ENCODE measurements at places on chromosomes 2 and 18. TPM values are rescaled to one million over a fixed set of nuclear protein-coding genes. Genes with fewer than 3 reads are reported as not detected.

Gene UGT1A10
- 6.9 TPM for total RNA-seq

Gene TGIF1
- total RNA-seq, result 22.4 TPM

Gene OXER1
- 0.40 TPM for total RNA-seq

Gene CFAP210
- not detected for total RNA-seq

Gene RAB27B
- total RNA-seq, result 35.3 TPM

Gene ALK
- total RNA-seq, result 0.04 TPM

Gene MDH1B
- total RNA-seq, result 0.76 TPM

Gene RAB31
- total RNA-seq, result 50.0 TPM

Gene CLEC4F
- not detected for total RNA-seq

Gene PLA2R1
- 6.2 TPM for total RNA-seq

Gene MYOM1
- total RNA-seq, result 0.32 TPM

Gene FTCDNL1
- 1.6 TPM for total RNA-seq

Gene GPR39
- total RNA-seq, result 1.4 TPM

Gene ALKAL2
- 0.44 TPM for total RNA-seq

Gene AFF3
- 0.96 TPM for total RNA-seq

Gene GNAL
- 8.8 TPM for total RNA-seq

Gene RNPEPL1
- total RNA-seq, result 44.6 TPM

Gene SNRPD1
- total RNA-seq, result 57.2 TPM

Gene GKN2
- total RNA-seq, result not detected

GRCh38 chr2:50207881-50208280 lies 824.1 kb downstream of the NRXN1 start:
- no peak for ATAC-seq

DNA sequence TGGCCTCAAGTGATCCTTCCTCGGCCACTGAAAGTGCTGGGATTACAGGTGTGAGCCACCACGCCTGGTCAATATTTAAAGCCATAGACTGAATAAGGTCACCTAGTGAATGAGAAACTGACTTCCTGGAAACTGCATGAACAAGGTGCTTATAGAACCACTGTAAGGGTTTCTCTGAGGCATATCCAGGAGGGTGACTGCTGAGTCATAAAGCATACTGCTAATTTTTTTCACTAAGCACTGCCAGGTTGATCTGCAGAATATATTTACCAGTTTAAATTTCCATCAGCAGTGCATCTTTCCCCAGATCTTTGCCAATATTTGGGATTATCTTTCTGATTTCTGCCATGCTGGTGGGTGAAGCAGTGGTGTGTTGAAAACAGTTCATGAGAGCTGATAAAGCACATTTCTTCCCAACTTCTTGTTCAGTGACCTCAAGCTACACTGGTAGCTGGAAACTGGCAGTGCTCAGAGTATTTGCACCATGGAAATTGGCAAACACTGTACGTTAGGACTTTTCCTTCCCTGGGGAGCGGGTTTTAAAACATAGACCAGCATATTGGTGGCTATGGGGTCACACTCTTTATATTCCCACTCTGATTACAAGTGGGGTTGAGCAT lies 4.2 kb upstream of the CLIP4 start:
- peak; percentile 29 for ATAC-seq

DNA sequence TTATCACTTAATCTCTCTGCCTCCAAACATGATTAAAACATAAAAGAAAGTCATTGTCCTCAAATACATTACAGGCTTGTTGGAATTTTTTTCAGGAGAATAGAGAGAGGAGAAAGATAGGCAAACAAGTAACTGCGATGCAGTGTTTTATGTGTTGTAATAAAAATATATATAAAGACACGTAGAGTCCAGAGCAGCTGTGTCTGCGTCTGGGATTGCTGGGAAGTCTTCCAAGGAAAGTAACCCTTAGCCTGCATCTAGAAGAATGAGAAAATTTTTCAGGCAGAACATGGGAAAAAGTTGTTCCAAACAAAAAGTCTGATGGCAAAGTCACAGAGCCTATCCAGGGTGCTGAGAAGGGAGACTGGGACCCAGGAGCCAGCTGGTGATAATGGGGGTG lies 91.8 kb upstream of the ST6GAL2 start:
- ATAC-seq, result no peak

DNA sequence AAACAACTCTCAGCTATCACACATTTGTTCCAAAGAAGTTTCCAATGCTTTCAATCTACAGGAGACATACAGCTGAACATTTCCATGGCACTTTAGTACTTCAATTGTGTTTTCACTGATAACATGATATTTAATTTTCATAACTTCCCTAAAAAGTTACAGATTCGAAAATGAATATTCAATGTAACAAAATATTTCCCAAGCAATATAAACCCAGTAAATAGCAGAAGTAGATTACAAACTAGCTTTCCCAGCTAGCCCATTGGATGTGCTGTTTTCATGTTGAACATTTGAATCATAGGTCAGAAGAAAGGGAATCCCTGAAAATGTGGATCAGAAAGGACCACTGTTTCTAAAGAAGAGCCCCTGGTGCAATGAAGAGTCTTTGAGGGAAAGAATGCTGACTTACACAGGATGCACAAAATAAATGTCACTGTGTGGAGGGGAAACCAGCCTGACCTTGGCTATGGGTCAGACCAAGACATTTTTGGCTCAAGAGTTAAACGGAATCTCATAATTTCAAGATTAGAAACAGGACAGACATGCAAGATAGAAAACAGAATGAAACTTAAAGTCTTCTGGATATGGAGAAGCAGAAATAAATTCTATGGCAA lies 22.5 kb downstream of the CYTIP start:
- no peak for ATAC-seq

DNA sequence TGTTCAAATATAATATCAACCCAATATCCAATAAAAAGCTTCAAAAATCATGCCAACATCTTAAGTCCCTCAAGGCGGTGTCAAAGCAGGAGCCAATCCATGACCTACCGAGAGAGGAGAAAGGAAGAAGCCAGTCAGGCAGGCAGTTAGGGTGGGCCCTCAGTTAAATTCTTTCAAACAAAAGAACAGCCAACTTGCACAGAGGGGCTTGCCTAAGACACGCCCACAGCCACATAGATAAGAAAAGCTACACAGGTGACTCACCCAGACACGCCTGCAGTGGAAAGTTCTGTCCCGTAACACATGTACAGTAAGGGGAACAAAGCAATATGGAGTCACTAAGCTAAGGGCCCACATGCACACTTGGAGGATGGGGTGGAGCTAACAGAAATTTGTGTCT lies 61.3 kb downstream of the SP110 start:
- no peak for ATAC-seq

DNA sequence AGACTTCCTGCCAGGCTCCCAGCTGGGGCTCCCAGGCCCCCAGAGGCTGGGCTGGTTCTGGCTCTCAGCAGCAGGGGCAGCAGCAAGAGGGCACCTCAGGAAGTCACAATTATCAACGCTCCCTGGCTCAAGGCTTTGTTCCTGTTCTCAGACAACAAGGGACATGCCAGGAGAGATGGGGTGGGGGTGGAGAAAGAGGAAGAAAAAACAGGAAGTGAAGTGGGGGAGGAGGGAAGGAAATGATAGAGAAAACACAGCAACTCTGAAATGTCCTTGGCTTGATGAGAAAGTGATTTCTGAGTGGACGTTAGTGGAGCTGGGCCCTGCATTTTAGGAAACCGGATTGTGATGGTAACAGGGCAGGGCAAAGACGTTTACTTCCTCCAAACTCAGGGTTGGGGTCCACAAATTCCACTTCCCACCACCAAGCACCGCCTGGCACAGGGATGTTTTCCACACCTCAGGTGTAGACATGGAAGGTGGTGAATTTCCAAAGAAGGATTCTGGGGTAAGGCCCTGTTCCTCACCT lies 40.4 kb downstream of the CYRIA start:
- no peak for ATAC-seq

- peak; percentile 67 for ATAC-seq
These were observed 36.9 kb upstream of the SLC14A1 start for GRCh38 chr18:45686891-45687611.

- ATAC-seq, result no peak
These were observed 609.5 kb downstream of the EPHA4 start for GRCh38 chr2:220962556-220962955.

GRCh38 chr2:130393318-130393910 lies 37.6 kb downstream of the PTPN18 start:
- ATAC-seq, result no peak

DNA sequence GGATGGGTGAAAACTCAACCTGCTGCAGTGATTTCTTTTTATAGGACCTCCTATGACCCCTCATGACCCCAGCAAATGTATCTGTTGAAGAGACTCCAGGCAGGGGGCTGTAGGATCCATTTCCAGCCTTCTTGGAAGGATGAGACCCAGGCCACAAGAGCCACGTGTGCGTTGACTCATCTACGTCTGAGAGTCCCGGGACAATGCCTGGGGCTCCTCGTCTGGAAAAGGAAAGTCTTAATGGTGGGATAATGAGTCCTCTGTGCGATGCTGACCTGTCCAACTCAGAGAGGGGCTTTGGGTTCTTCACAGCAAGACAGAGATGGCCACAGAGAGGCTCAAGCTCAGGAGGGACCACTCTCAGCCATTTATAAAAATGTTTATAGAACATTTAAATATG lies 80.8 kb downstream of the SMIM21 start:
- no peak for ATAC-seq

- ATAC-seq, result no peak
These were observed 103.9 kb upstream of the COL3A1 start for GRCh38 chr2:188870289-188870688.

- peak; percentile 47 for ATAC-seq
These were observed 1.8 kb upstream of the SLC19A3 start for GRCh38 chr2:227719641-227720040.

GRCh38 chr18:7234091-7234490 lies 3.2 kb downstream of the LRRC30 start:
- no peak for ATAC-seq

DNA sequence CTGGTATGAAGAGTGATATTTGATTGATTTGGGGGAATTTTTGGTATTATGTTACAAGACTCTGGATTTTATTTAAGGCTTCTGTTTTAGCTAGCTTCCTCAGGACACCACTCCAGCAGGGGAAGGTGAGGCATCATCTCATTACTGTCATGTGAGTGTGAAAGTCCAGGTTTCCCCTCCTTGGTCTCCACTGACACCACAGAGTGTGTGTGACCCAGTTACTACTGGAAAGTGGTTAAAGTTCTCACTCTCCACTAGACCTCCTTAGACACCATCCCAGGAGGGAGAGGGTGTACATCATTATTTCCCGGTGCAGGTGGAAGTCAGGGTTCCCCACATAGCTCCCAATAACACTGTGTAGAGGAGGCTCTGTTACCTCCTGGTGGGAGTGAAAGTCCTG lies 35.8 kb upstream of the EPG5 start:
- no peak for ATAC-seq

DNA sequence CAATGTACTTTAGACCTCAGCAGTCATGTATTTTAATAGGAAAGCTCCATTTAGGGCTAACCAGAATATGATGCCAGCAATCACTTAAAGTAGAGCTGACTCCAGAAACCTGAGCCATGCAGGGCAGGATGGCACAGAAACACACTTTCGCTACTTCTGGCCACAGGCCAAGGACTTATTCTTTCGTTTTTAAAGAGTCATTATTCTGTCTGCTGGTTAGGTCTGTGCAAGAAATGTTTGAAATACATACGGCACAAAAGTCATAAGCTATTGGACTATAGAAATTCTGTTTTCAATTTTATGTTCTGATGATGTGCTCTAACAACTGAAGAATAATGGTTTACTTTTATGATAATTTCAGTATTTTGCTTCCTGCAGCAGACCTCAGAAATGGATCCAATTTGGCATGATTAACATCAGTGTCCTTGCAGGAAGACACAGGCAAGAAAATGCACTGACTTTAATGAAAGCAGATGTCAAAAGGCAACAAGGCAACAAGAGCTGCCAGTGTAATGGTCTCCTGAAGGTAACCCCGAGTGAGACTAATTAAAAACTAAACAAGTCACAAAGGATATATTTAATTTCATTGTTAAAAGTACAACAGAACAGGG lies 114.4 kb upstream of the CHRNA1 start:
- no peak for ATAC-seq

- no peak for ATAC-seq
These were observed 237.3 kb downstream of the C1D start for GRCh38 chr2:67825476-67825875.

DNA sequence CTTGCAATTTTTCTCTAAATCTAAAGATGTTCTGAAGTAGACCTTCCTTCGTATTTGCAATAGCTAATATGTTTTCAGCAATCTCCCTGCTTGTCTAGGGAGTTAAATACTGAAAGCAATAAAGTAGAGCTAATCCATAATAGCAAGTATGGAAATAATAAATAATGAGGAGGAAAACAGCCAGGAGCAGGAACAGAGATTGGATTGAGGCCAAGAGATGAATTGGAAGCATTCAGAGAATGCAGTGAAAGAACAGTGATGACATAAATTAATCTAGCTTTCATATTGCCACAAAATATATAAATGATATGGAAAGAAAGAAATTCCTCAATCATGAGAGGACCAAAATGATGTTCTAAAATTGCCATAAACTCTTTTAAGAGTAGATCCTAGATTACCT lies 679.7 kb downstream of the METTL4 start:
- ATAC-seq, result no peak

DNA sequence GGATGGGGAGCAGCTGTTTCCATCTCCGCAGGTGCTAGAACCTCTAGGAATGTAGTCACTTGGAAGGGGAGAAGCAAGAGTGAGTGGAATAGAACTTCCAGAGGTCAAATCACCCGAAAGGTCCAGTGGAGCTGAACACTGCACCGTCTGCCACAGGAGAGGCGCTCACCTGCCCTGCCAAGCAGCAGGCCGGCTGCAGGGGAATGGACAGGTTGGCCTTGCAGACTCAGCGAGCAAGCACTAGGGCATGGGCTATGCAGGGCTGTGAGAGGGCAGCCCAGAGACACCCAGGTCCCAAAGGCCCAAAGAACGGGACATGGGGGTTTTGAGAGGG lies 214.2 kb downstream of the TNS1 start:
- ATAC-seq, result no peak

DNA sequence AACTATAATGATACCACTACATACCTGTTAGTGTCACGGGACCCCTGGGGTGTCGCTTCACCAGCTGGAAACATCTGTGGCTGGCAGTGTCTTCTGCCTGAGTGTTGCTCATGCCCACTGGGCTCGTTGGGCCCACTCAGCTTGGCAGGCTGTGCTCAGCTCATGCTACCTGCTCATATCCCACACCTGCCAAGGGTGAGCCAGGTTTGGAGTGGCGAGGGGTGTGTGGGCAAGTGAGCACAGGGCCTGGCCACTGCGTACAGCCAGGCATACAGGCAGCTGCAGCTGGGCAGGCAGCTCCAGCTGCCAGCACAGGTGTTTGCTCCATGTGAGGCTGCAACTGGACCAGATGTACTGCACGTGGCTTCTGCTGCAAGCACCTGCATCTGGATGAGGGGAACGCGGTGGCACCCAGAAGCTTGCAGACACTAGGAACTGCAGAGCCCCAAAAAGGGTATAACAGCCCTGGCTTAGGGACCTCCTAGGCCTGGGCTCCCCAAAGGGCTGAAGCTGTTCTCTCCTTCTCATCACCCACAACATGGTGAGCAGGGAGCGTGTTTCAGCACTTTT lies 70.1 kb downstream of the SUCLG1 start:
- ATAC-seq, result no peak

- ATAC-seq, result no peak
These were observed 21.7 kb downstream of the BCL2 start for GRCh38 chr18:63297687-63298399.

- ATAC-seq, result no peak
These were observed 254.9 kb downstream of the ZNF521 start for GRCh38 chr18:25097057-25097456.

- no peak for ATAC-seq
These were observed 56.5 kb downstream of the TMEM18 start for GRCh38 chr2:620471-621302.
